ENCODE measurements at places on chromosomes 2 and 18.

DNA sequence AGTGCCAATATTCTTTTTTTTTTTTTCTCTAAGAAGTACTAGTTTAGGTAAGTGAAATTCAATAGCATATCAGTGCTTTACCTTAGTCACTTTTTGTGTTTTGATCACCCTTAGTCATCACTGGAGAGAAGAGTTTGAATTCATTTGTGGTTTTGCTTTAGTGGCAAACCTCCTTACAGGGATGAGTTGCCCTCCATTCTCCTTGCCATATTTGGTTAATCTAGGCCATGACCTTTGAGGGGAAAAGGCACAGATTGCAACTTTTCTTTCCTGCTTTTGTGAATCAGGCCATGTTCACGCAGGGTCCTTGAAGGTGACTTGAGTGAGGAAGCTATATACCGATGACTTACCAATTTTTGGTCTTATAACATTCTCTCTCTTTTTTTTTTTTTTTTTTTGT, 34.4 kb downstream of the PLEKHA3 start:
- no peak for DNase-seq

- no peak for DNase-seq
Measured at GRCh38 chr2:102245266-102246151, 58.7 kb downstream of the IL1RL2 start.

- no peak for DNase-seq
Measured at GRCh38 chr2:14951569-14952285, 319.2 kb downstream of the LRATD1 start.

DNA sequence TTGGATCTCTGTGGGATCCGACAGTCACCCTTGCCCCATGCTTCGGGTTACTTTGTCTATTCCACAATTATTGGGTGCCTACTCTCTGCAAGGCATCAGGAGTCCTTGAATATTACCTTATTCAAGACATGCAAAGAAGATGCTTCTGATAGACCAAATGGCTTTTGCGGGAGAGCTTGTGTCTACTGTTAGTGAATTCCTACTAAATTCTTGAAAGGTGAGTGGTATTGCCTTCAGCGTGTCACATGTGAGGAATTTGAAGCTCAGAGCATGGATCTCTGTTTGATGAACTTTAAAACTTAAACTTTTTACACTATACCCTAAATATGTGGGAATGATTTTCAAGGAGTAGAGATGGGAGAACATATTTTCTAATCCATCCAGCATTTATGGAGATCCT, 184.4 kb downstream of the LTBP1 start:
- DNase-seq: no peak

- DNase-seq: no peak
Measured at GRCh38 chr2:187250137-187250536, 197.9 kb downstream of the CALCRL start.

DNA sequence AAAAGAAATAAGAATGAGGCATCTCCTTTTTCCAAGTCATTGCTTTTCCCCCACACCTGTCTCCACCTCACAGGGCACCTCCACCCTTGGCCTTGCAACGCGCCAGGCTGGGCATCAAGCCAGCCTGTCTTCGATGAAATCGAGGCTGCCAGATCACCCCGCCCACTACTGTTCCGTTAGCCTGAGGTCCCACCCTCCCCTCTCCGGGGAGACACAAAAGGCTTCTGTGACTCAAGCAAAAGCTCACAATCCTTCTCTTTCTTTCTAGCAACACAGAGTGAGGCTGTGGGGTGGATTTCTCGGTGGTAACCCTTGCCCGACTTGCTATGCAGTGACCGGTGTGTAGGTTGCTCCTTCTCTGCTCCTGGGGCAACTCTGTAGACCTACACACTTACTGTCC, 9.9 kb downstream of the TNP1 start:
- no peak for DNase-seq

DNA sequence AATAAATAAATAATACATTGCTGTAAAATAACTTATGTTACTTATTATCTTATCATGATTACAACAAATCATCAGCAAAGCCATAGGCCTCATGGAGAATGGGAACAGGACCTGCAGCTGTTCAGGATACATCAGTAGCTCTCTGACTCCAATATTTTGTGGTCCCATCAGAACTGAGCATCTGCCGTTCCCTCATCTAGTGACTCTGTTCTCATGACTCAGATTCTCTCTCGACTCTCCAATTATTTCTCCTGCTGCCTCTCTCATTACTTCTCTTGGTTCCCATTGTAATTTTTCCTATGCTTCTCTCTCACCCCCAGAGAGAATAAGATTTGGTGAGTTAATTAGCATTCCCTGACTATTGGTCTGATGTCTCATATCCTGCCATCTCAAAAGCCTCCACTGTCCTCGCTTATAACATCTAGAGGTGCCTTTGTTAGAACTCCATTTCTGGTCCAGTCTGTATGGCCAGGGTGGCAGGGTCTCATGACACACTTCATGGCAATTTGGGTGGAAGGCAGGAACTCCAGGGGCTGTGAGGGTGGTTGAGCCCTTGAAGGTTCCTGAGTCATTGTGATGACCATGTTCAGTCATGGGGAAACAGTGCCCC, 78.0 kb upstream of the TANC1 start:
- no peak for DNase-seq

- no peak for DNase-seq
Measured at GRCh38 chr2:29596584-29596983, 324.8 kb downstream of the ALK start.

DNA sequence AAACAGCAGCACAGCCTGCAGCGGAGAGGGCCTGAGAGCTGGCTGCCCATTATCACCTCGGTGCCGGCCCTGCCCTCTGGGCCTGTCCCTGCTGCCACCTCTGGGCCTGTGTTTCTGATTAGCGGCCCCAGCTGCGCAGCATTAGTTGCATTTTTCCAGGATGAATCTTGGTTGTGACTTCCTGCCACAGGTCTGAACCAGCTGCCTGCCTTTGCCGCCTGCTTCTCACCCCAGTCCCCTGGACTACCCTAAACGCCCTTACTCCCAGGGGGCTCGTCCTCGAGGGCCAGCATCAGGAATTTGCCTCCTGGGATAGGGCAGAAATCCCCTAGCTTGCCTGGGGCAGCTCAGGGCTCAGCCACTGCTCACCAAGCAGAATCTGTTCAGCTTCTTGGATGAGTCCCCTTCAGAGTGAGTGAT, 342.8 kb downstream of the DYSF start:
- peak; percentile 73 for DNase-seq

DNA sequence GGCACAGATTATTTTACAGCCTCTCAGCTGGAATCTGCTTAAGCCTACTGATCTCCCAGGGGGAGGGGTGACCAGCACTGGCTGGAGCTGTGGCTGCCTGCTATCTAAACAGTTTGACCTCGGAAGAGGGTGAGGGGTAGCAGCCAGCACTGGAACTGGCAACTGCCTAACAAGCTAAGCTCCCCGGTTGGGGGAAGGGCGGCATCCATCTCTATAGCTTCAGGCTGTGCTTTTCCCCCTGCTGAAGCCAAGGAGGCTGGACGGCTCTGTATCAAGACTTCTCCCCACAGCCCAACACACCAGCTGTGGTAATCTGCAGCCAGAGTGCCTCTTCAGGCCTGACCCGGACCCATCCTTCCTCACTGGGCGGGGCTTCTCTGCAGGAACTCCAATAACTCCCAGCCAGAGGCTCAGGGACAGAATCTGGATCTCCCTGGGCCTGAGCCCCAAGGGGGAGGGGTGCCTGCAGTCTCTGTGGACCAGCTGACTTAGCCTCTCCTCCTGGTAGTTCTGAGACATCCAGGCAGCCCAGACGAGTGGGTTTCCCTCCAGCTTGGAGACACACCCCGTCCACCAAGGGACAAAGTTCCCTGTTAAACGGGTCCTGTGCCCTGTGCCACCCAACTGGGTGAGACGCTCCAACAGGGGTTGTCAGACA, 560.2 kb downstream of the LRP1B start:
- no peak for DNase-seq

GRCh38 chr2:237816531-237816930, 18.0 kb downstream of the RBM44 start:
- no peak for DNase-seq

DNA sequence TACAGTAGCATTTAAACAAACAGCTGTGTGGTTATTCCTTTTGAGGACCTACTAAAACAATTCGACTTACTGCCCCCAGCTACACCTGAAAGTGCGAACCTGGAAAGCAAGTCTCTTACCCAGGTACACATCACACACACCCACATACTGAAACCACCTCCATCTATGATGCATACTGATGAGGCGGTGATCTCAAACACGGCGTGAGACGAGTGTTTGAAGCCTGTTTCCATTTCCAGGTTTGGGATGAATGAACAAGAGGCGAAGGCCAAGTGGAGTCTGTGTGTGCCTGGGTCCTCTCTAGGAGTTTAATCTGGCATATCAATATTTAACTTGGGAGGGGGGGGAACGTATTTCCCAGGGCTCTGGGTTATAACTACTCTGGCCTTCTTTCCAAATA, 1.6 kb downstream of the TMEM185B start:
- DNase-seq: no peak

GRCh38 chr2:9808334-9809063, 34.8 kb upstream of the TAF1B start:
- no peak for DNase-seq

GRCh38 chr2:223856021-223856420, 18.6 kb upstream of the AP1S3 start:
- DNase-seq: no peak

DNA sequence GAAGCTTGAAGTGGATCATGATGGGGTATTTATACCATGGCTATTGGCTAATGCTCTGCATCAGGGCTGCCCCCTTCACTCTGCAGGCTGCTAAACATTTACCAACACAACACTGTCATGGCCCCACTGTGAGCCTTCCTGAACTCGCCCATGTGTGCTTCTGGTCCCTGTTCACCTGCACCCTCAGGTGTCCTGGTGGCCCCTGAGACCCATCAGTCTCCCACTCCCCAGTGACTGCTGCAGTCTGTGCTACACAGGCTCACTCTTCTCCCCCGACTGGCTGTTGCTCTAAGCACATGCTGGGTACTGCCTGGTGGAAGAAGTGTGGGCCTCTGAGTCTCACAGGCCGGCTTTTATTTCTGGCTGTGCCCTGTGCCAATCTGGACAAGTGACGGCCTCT, 183.0 kb upstream of the HS6ST1 start:
- no peak for DNase-seq

DNA sequence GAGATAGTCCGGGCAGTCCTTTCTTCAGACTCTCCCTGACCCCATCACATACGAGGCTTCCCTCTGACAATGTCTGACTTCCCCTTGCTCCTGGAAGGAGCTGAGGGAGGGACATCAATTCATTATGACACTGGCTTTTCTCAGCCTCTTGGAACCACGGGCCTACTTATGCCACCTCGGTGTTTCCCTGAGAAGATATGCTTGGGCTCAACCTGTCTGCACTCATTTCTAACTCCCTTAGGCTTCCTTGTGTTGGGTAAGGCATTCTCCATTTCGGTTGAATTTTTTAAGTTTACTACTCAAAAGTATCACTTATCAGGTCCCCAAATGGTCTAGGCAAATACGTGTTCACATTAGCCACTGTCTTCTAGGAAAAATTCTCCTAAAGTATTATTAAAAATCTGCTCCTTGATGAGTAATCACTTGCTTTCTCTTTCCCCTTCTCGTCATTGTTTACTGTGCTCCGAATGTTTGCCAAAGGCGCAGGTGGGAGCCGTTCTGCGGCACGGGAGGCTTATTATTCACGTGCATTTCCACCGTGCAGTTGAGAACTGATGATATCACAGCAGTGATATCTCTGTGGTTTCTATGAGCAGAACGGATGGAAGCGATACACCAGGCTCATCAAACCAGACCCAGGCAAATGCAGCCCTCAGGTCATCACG, 33.1 kb downstream of the ARL4C start:
- DNase-seq: no peak

DNA sequence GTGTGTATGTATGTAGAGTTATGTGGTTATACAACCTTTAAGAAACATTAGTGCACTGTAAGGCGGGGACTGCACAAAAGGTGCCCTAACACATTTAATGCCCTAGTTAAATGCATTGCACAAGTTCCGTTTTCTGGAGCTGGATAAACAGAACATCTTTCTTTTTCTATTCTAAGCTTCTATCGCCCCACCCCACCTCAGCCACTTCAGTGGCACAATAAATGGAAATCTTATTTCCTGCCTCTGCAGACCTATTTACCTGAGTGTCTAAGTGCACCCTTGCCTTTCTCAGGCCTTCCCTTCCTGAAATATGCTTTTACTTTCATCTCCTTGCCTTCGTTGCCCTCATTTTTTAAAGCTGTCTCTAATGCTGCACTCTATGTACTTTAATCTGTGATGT, 123.5 kb downstream of the TANC1 start:
- DNase-seq: no peak

DNA sequence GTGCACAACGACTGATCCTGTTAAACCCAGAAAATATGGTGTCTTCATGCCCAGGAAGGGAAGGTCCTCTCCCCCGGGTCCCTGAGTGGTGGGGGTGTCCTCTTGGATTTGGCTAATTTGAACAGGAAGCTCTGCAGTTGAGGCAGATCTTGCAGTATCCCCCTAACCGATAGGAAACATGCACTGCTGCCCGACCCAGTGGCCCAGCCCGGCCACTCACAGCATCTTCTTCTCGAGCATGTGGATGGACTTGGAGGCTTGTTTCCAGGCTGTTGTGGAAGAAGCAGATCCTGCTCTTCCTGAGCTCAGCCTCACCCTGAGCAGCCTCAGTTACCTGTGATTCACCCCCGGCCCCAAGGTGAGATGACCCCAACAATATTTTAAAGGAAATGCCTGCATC, 46.4 kb upstream of the ASB1 start:
- no peak for DNase-seq

DNA sequence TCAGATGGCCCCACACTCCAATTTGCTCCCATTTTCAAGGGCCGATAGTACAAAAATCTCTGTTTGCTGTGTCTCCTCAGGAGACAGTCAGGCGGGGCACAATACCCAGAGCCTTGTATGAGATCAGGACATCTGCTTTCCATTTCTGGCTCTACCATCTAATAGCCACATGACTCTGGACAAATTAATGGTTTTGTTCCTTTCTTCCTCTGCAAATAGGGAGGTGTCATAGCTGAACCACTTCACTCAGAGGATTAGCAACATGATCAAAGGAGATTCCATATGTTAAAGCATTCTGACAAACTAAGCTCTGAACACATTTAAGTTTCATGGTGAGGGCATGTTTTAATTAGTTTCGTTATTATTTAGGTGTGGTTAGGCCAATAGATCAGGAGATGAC, 602.1 kb upstream of the SYT4 start:
- no peak for DNase-seq

- no peak for DNase-seq
Measured at GRCh38 chr2:74286725-74287124, 56.5 kb downstream of the SLC4A5 start.

DNA sequence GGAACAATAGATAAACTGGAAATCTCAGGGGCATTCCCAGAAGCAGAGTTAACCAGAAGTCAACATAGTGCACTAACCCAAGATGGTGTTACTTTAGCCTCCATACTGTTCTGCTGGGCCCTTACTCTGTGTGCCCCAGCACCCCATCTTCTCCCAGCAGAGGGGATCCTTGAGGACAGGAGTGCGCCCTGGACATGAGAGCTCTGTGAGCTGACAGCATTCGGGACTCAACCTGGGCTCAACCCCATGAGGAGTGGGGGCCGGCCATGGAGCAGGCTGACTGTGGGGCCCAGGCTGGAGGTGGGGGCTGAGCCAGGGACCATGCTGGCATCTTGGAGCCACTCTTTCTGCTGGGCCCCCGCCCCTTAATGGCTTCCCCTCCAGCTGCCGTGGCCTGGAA, 156.3 kb upstream of the HS6ST1 start:
- DNase-seq: no peak

- DNase-seq: no peak
Measured at GRCh38 chr2:79292239-79292957, 132.8 kb upstream of the REG3A start.
